ENCODE measurements at places on chromosomes 3 and 15. TPM values are rescaled to one million over a fixed set of nuclear protein-coding genes. Genes with fewer than 3 reads are reported as not detected.

Gene GP5
- total RNA-seq = not detected

Gene DPPA4
- not detected for total RNA-seq

Gene IGF2BP2
- 9.9 TPM for total RNA-seq

Gene CACNA1D
- 0.49 TPM for total RNA-seq

Gene OR5AC2
- total RNA-seq = not detected

Gene SEMA4B
- total RNA-seq = 133 TPM

Gene LINGO1
- total RNA-seq = 8.9 TPM

Gene ZNF619
- 2.0 TPM for total RNA-seq

Gene GOLGA6L9
- total RNA-seq = 3.0 TPM

Gene MLF1
- 27.6 TPM for total RNA-seq

Gene DTWD1
- total RNA-seq = 5.1 TPM

Gene GRK7
- total RNA-seq = not detected

Gene CD96
- total RNA-seq = not detected

Gene P2RY14
- total RNA-seq = not detected

Gene TM4SF18
- 27.6 TPM for total RNA-seq

Gene VEPH1
- total RNA-seq = not detected

Gene KNL1
- 7.0 TPM for total RNA-seq

Gene SIDT1
- total RNA-seq = 0.96 TPM

Gene RASL12
- 0.12 TPM for total RNA-seq

Gene MED12L
- 0.50 TPM for total RNA-seq

Gene GALNT15
- total RNA-seq = not detected

Gene CLDN11
- not detected for total RNA-seq

Gene RPL39L
- total RNA-seq = 55.3 TPM

Gene APOD
- 0.82 TPM for total RNA-seq

Gene ITIH3
- not detected for total RNA-seq
